ENCODE measurements at places on chromosomes 3 and 15. TPM values are rescaled to one million over a fixed set of nuclear protein-coding genes. Genes with fewer than 3 reads are reported as not detected.

- H3K36me3 ChIP-seq: no peaks in the 10 kb centered on the region
- H3K4me3 ChIP-seq: no peak overlapping the region
- H3K27me3 ChIP-seq: no peaks in the 10 kb centered on the region
- no peak overlapping the region for H3K27ac ChIP-seq
- DNase-seq: no peak
Observed at GRCh38 chr3:52873433-52874159, 23.8 kb downstream of the STIMATE start.

GRCh38 chr3:110199588-110199943 is 862.2 kb upstream of the DPPA4 start:
- no peak for DNase-seq
- no peak overlapping the region for H3K27ac ChIP-seq
- no peaks in the 10 kb centered on the region for H3K36me3 ChIP-seq

- H3K4me1 ChIP-seq: no peaks in the 10 kb centered on the region
- no peaks in the 10 kb centered on the region for H3K27me3 ChIP-seq
- H3K36me3 ChIP-seq: no peaks in the 10 kb centered on the region
- no peak for DNase-seq
- no peak overlapping the region for H3K27ac ChIP-seq
- H3K4me3 ChIP-seq: no peak overlapping the region
Observed at GRCh38 chr3:123338620-123339061, 110.2 kb downstream of the ADCY5 start.

DNA sequence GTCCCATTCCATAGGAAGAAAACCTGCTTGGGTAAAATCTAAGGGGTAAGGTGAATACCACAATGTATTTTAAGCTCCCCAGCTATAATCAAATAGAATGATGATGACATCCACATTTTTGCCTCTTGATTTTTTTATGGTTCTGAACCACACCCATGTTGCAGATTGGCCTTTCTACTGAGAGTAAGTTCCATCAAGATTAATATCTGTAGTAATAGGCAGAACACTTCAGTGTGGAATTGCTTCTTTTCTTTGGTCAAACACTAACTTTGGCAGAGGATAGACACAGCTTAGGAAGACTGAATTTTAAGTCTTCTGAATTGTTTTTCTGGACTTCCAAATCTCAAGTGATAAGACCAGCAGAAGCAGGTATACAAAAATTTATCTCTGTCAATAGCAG is 27.0 kb downstream of the PLS1 start:
- no peak overlapping the region for H3K27ac ChIP-seq
- no peak for DNase-seq
- no peak overlapping the region for H3K4me3 ChIP-seq
- no peaks in the 10 kb centered on the region for H3K27me3 ChIP-seq

DNA sequence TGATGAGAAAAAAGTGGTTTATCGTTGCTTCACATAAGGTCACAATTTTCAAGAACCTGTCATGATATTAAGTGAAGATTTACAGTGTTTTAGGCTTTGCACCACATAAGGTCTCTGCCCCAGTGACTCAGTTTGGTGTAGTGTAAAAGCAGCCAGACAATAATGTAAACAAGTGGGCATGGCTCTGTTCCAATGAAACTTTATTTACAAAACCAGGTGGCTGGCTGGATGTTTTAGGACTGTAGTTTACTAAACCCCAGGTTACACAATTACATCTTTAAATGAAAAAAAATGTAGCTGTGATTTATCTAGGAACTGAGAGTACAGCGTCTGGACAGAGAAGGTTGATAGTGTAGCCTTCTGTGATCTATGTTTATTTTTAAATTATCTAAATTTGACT is 9.7 kb upstream of the FBXL22 start:
- H3K4me3 ChIP-seq: no peak overlapping the region
- H3K36me3 ChIP-seq: peaks cover 4% of the 10 kb centered on the region
- H3K27ac ChIP-seq: no peak overlapping the region

DNA sequence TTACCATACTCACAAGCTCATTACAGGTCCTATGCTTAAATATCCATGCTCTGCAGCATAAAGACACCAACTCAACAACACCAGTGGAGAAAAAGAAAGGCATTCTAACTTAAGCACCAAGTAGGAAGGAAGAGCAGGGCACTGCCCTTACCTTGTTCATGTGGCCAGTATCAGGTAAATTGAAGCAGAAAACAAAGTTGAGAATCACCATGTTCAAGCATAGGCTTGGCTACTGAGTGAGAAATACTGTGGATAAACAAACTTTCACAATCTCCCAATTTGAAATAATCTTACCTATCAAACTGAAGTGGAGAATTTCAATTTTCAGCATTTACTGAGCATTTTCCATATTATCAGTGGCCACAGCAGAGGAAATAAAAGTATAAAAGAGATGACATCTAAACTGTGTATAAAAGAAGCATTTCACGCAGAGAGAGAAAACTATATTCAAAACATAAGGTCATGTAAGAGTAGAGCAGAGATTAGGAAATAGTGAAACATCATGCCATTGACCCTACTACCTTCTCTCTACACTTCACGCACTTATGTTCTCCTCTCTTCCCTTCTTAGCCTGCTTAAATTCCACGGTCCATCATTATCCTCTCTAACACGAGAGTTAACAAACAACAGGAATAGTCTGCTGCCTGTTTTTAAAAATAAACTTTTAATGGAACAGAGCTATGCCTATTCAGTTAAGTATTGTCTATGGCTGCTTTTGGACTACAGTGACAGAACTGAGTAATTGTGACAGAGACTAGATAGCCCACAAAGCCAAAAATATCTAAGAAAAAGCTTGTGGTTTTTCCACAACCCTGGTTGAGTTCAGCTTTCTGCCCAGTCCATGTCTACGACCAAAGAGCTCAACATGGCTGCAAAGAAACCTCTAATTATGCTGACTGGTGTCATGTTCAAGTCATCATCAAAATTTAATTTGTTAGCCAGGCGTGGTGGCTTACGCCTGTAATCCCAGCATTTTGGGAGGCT is 142.5 kb downstream of the NR1I2 start:
- no peaks in the 10 kb centered on the region for H3K4me1 ChIP-seq
- H3K27me3 ChIP-seq: no peaks in the 10 kb centered on the region
- no peak overlapping the region for H3K27ac ChIP-seq
- no peak for DNase-seq

GRCh38 chr3:15964605-15965442 is 167.0 kb upstream of the ANKRD28 start:
- DNase-seq: no peak
- no peaks in the 10 kb centered on the region for H3K36me3 ChIP-seq
- no peak overlapping the region for H3K4me3 ChIP-seq
- no peak overlapping the region for H3K27ac ChIP-seq
- no peaks in the 10 kb centered on the region for H3K4me1 ChIP-seq

DNA sequence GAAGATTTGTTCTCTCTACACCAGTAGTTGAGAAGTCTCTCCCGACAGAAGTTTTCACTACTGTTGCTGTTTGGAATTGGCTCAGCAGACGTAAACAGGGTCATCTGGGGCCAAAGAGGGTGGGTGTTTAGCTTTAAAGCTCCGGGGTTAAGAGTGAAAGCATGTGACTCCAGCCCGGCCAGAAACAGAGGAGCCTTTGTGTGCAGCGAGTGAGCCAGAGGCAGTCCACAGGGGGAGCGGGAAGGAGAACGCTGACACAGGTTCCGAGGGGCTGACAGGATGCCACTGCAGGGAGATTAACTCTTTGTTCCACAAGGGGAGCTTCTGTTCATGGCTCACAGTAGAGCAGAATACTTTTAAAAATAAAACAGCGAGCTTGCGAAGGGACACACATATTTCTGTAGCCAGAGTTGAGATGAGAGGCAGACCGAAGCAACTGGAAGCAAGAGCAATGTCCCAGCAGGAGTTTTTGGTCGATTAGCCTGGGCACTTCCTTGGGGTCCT is 26.9 kb downstream of the BMF start:
- H3K27ac ChIP-seq: peak overlapping the region; percentile 82
- no peak for DNase-seq

GRCh38 chr15:53611145-53611920 is 148.1 kb downstream of the WDR72 start:
- no peaks in the 10 kb centered on the region for H3K4me1 ChIP-seq
- DNase-seq: no peak
- H3K36me3 ChIP-seq: no peaks in the 10 kb centered on the region
- no peak overlapping the region for H3K27ac ChIP-seq
- no peak overlapping the region for H3K4me3 ChIP-seq
- H3K27me3 ChIP-seq: no peaks in the 10 kb centered on the region

- no peaks in the 10 kb centered on the region for H3K4me1 ChIP-seq
- H3K36me3 ChIP-seq: no peaks in the 10 kb centered on the region
- no peaks in the 10 kb centered on the region for H3K27me3 ChIP-seq
- DNase-seq: no peak
Observed at GRCh38 chr15:86973284-86973844, 893.7 kb downstream of the AGBL1 start.

DNA sequence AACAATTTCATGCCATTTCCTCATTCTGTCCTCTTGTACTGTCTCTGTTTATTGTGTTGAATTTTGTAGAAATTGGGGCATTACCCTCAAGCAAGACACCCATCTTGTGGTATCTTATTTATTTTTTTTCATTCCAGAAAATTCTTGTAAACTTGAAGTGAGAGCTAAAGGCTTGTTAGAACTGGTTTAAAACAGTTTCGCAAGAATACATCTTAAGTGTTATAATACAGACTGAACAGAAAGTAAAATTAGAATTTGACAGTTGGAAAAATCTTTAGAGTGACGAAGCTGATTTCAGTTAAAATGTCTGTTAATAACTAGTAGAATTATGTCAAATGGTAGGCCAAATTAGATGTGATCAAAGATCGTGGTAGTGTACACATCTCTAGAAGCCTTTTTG is 26.9 kb downstream of the RNF13 start:
- H3K4me1 ChIP-seq: peaks cover 8% of the 10 kb centered on the region
- H3K27me3 ChIP-seq: no peaks in the 10 kb centered on the region
- H3K27ac ChIP-seq: no peak overlapping the region
- no peak for DNase-seq
- peaks cover 5% of the 10 kb centered on the region for H3K36me3 ChIP-seq

Gene BNC1
- polyA plus RNA-seq: not detected

Gene ACAA1
- polyA plus RNA-seq: 176 TPM

Gene WDR93
- polyA plus RNA-seq: not detected

Gene FBXO40
- not detected for polyA plus RNA-seq

Gene HHATL
- not detected for polyA plus RNA-seq

Gene PARP3
- 29.7 TPM for polyA plus RNA-seq

Gene OR5K2
- polyA plus RNA-seq: not detected

Gene IGSF11
- 0.30 TPM for polyA plus RNA-seq

Gene PP2D1
- polyA plus RNA-seq: not detected

Gene GOLGA6D
- polyA plus RNA-seq: not detected

Gene AVEN
- polyA plus RNA-seq: 2.9 TPM

Measured in B cell (primary cell).